ENCODE measurements at places on chromosomes 1 and 21. TPM values are rescaled to one million over a fixed set of nuclear protein-coding genes. Genes with fewer than 3 reads are reported as not detected.

Gene RCSD1
- 0.26 TPM for total RNA-seq

Gene FCAMR
- not detected for total RNA-seq

Gene ADORA3
- not detected for total RNA-seq

Gene FMN2
- total RNA-seq: 0.61 TPM

Gene BNIPL
- 1.2 TPM for total RNA-seq

Gene OXCT2
- 4.3 TPM for total RNA-seq

All from H9 (cell line).